ENCODE measurements at places on chromosomes 5 and 9.

DNA sequence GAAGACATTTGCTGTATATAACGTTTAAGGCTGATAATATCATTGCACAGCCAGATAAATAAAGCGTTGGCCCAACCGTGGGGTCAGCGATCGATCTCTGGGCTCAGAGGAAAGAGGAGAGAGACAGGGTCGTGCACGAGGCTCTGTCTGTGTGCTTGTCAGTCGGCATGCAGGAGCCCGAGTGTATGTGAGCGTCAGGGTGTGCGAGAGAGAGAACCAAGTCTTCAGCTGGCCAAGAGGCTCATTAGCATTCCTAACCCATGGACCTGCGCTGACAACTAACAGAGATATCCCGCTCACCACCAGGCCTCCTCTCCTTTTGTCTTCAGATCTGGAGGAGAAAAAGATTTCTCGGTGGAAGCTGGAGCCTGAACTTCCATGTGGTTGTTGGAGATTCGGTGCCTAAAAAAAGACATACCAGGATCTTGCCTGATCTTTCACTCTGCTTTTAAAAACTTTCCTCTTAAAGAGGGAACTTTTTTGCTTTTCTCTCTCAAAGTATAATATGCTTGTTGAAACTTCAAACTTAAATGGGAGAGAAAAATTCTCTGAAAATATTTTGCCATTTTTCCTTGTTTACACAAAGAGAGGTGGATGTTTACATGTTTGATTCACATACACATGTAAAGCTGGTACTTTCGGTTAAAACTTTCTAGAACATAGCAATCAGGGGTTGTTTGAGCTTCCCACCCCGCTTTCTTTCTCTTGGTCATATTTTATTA lies 16.5 kb downstream of the NR2F1 start:
- no peak for DNase-seq

- DNase-seq: no peak
Measured at GRCh38 chr5:135822286-135822685, 12.2 kb upstream of the SLC25A48 start.

DNA sequence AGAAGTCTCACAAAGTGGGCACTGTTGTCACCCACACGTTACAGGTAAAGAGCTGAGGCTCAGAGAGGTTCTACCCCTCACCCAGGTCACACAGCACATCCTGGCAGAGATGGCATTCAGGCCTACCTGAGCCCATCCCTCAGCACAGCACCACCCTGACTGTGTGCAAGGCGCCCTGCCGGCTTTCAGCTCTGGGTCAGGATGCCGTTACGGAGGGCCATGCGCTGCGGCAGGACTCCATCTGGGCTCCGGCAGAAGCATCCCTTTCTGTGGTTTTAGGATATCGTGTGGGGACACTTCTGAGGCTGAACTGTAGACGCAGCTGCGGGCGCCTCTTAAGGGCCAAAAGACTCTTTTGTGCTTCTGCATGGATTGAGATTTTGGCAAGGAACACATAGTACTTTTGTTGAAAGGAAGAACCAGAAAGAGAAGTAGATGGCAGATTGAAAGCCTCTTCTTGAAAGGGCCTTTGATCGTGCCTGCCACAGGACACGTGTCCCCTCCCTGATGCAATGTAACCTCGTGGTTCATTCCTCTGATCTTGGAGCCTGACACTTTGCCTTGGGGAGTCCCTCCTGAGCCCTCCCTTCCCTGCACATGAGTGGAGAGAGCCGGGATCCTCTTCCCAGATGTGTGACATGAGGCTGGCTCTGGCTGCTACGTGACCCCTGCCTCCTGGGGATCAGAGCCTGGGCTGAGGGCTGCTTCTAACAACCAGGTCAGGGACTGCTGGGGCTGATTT lies 31.3 kb downstream of the USP20 start:
- DNase-seq: no peak

- no peak for DNase-seq
Measured at GRCh38 chr9:23552876-23553601, 273.0 kb downstream of the ELAVL2 start.

DNA sequence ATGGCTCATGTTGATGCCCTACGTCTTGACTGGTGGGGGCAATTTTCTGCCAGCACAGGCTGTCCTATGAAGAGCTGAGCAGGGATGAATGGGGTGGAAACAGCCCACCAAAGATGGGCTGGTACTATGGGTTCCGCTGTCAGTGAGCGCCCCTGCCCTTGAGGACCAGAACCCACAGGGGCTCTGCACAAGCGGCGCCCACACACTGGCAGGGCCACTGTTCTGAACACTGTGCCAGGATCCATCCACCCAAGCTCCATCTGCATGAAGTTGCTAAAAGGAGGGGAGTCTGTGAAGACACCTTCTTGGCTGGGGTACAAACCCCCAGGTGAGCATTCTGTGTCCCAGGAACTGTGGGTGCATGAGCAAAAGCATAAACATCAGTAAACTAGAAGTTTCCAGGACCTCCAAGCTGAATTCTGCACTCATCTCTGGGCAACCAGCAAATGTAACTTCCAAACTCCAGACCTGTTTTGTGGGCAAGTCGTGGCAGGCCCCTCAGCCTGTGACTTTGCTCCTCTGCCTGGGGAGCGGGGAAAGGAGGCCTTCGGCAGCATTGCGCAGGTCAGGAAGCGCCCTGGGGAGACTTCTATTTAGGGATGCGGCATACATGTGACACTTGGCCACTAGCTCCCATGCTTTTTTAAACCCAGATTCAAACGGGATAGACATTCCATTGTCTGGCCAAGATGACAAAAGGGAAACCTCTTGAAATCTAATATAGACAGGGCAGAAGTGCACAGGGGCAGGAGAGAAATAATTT lies 48.9 kb downstream of the PTPN3 start:
- DNase-seq: no peak

DNA sequence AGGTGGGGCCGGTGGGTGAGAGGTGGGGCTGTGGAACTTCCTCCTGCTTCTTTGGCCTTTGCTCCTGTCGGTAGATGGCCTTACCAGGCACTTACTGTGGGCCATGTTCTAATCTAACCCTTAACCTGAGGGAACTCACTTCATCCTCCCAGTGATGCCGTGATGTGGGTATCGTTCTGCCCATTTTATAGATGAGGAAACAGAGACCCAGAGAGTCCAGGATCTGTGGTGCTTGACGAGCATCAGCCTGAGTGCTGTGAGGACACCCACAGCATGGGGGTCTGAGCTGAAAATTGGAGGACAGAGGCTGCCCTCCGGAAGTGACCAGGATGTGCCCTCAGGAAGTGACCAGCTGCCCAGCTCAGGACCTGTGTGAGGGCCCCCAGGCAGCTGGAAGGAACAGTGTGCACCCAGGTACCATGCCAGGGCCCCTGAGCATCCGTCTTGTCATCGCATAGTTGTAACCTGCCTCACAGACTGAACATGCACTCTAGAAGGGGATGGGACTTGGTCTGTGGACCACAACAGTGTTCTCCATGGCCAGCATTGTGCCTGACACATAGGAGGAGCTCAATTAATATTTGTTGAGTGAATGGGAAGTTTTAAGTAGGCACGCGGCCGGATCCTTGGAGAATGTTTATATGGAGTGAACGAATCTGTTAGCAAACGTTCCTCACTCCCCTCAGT lies 8.5 kb downstream of the NEK6 start:
- DNase-seq: no peak

GRCh38 chr5:151095341-151096000 lies 14.6 kb upstream of the TNIP1 start:
- no peak for DNase-seq

DNA sequence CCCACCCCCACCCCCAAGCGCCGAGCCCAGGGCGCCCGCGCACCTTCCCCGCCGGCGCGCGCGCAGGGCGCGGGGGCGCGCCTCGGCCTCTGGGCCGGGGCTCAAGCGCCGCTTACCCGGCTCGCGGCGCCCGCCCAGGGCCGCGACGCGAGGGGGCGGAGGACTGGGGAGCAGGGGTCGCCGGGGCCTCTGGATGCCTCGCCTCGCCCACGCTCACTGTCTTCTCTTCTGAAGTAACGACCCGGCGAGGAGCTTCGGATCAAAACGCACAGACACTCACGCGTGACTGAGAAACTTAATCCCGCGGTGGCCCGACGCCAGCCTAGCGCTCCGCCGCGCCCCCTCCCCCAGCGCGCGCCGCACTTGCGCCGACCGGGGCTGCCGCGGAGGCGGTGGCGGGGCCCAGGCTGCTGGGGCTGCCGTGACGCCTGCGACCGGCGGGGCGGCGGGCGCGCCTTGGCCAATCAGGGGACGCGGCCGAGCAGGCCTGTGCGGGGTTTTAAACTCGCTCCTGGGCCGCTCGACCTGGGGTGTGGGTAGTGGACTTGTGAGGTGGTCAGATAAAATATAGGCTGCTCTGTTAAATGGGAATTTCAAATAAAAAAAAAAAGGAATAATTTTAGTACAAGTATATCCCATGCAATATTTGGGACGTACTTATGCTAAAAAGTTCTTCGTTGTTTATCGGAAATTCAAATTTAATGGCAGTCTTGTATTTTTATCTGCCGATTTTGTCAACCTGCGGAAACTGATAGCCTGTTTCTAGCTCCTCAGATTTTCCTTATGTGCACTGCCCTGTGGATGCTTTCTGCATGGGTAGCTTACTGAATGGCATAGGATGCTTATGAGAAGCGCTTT lies at the start of gene MPDZ:
MPDZ (minus strand) TSS at position 409 of the 858 bp plus-strand sequence. CDS start 29,377 bp downstream, outside the sequence.
- no peak for DNase-seq

- DNase-seq: no peak
Measured at GRCh38 chr9:122923947-122924346, 7.4 kb downstream of the ZBTB26 start.

DNA sequence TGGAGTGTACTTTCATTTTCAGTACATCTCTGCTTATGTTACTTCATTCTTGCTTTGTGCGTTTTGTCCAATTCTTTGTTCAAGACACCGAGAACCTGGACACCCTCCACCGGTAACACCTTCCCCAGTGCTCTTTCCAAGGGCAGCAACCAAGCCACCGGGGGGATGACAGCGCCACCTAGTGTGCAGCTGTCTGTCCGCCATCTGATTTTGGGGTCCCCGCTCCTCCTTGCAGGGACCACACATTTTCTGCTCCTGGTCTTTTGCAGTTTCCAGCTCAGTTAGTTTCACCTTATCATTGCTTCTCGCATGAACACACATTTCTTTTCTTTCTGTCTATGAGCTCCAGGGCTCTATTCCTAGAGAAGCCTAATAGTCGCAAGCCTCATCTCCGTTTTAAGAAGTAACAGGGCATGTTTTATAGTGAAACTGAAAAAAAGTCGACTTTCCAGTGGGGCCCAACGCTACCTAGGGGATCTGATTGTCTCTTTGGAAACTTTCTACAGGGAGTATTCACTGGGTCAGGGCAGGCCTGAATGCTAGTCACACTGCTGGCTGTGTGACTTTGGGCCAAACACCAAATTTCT lies 152.1 kb downstream of the FSTL4 start:
- DNase-seq: peak; percentile 41

- no peak for DNase-seq
Measured at GRCh38 chr9:4344946-4345345, 45.1 kb upstream of the GLIS3 start.

GRCh38 chr9:88236511-88237478 lies 98.5 kb upstream of the SPATA31C2 start:
- no peak for DNase-seq

DNA sequence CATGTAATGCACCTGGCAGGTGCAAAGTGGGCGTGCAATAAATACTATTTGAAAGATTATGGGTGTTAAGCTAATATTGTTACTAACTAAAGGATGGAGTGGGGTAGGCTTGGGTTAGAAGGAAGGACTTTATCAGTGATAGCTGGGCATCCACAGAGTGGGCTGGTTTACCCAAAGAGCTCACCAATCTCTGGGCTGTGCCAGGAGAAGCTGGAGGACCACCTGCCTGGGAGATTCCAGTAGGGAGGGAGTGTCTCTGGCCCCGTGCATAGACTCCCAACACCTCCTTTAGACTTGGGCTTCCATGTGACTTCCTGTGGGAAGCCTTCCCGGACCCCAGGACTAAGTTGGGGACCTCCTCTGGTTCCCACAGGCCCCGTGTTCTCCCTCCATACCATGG lies 5.6 kb upstream of the URM1 start:
- DNase-seq: no peak

All from GM12892 (cell line).